Cerebellar cortex (tissue), 1 donor: ENCODE measurements at places on chromosomes 11 and 22.

- DNase-seq = peak; percentile 92
These were observed 33.3 kb downstream of the MARK2 start for GRCh38 chr11:63871962-63872799.

- peak; percentile 9 for DNase-seq
These were observed 1.9 kb upstream of the HEPN1 start for GRCh38 chr11:124917115-124917637.

GRCh38 chr11:74417379-74417804 lies 19.2 kb upstream of the PGM2L1 start:
- no peak for DNase-seq

GRCh38 chr11:81772166-81772565 lies 961.5 kb downstream of the FAM181B start:
- DNase-seq = no peak

DNA sequence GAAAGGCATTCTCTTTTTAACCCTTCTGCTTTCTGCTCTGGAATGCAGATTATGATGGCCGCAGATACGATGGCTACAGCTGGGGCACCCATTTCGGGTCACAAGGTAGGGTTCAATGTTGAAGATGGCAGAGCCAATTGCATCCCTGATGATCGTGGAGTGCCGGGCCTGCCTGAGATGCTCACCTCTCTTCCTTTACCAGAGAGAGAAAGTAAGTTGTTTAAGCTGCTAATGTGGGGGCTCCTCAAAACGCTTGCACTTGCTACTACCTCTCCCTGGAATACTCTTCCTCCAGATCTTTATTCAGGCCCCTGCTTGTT lies 50.8 kb upstream of the PRDM11 start:
- DNase-seq = no peak
